Hematopoietic multipotent progenitor cell treated with erythropoietin and hydrocortisone succinate and interleukin-3 and kit ligand, for 8 days (in vitro differentiated cells): ENCODE measurements at places on chromosomes 1 and 21.

DNA sequence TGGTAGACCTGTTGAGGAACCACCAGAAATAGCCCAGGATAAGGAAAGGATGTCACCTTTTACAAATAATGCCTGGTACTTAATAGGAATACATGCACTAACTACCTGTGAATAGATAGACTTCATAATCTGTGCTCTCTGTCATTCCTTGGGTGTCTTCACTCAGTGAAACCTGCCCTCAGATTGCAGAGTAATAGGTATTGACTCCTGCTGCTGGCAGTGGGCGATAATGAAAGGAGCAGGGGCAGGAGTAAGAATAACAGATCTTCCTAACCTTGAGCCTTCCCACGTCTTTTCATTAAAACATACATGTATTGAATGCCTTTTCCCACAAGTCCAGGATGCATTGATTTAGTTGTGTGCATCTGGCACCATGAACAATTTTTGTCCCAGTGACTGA lies 16.4 kb downstream of the FABP3 start:
- no peak for DNase-seq

GRCh38 chr21:28310711-28311110 lies 682.0 kb downstream of the LTN1 start:
- no peak for DNase-seq

DNA sequence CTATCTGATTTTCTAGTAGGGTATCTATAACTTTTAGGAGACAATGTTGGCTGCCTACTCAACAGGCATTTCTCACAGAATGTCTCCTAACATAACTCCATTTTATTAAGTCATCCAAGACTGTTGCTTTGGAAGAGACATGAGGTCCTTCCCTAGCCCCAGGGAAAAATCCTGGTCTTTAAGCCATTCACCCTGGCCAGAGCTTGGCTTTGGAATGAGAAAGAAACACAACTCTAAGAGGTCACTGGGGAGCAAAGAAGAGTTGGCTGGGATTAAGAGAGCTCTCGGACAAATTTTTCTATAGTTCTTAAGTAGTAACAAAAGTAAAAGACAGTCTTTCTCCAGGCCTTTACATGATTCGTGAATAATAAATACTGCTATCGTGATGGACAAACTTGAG lies 57.9 kb downstream of the PCNX2 start:
- no peak for DNase-seq

- DNase-seq, result peak; percentile 64
These were observed 1.7 kb upstream of the SCAF4 start for GRCh38 chr21:31733551-31734149.

GRCh38 chr1:5479876-5480646 lies 512.2 kb downstream of the NPHP4 start:
- no peak for DNase-seq

DNA sequence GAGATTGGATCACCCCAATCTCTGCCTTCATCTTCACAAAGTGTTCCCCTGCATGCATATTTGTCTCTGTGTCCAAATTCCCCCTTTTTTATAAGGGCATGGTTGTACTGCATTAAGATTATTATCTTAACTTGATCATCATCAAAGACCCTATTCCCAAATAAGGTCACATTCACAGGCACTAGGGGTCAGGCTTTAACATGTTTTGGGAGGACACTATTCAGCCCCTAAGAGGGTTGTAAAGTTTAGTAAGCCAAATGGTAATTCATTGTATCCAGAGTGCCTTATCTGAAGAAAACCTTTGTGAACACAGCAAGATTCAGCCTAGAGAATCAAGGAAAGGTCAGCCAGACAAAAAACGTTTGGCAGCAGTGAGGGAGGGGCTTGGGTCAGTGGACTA lies 317.6 kb upstream of the PLD5 start:
- no peak for DNase-seq

GRCh38 chr1:220955116-220955515 lies 75.9 kb downstream of the HLX start:
- no peak for DNase-seq

GRCh38 chr1:229001467-229002011 lies 266.3 kb downstream of the RHOU start:
- DNase-seq, result no peak

GRCh38 chr1:42442662-42443061 lies 13.2 kb downstream of the ZMYND12 start:
- no peak for DNase-seq

- DNase-seq, result no peak
These were observed 924.0 kb downstream of the LTN1 start for GRCh38 chr21:28068455-28069358.

GRCh38 chr1:167491586-167492461 lies 26.5 kb downstream of the CD247 start:
- no peak for DNase-seq

DNA sequence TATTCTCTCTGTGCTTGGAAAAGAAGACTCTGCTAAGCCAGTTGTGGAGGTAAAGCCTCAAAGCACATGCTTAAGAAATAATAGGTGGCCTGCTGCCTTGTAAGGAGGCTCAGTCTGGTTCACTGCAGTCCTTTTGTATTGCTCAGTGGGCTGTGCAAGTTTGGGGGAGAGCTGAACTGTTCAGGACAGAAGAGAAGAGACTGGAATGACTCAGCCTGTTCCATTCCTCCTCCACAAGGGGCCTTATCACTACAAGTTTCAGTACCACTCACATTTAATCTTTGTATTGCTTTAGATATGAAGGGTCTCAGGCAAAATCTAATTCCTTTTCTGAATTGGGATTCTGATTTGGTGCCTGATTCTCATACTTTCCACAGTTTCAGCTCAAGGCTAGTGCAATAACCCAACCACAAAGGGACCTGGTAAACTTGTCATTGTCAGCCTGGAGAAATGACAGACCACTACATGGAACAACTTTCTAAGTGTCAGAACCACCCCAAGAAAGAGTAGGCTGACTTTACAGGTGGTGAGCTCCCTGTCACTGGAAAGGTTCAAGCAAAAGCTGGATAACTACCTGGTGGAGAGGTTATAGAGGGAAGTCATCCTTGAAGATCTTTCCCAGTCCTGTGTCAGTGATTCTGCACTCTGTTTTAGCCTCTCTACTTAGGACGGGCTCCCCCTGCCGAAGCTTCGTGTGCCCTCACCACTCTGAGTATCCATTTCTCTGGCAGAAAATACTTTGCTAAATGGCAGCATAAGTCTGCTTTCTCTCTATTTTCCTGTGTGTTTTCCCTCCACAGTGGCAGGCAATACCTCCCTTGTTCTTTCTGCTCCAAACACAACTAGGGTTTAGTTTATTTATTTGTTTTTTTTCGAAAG lies 162.9 kb upstream of the GJB5 start:
- no peak for DNase-seq

- no peak for DNase-seq
These were observed 101.3 kb downstream of the TYW3 start for GRCh38 chr1:74834261-74834660.

- no peak for DNase-seq
These were observed 90.9 kb downstream of the MAN1C1 start for GRCh38 chr1:25707280-25708016.

DNA sequence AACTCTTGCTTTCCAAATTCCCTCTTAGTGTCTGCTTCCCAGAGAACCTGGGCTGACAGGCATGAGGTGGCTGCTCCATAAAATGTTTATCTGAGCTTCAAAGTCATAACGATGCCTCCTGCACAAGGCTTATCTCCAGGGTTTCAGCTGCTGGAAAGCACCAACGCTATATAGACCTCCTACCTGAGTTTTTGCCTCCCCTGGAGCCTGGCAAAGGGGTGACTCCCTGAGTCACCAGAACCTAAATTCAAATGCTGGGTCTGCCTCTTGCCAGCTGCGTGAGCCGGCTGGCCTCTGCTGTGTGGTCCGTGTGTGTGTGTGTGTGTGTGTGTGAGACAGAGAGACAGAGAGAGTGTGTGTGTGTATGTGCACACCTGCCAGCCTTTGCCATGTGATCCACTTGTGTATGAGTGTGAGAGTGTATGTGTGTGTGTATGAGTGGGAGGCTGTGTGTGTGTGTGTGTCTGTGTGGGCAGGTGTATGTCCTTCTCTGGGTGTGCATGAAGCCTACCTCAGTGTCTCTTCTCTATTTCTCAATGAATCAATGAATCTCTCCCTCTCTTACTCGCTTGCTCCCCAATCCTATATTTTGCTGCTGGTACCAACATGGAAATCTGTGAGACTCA lies 714.9 kb downstream of the MATN1 start:
- no peak for DNase-seq

DNA sequence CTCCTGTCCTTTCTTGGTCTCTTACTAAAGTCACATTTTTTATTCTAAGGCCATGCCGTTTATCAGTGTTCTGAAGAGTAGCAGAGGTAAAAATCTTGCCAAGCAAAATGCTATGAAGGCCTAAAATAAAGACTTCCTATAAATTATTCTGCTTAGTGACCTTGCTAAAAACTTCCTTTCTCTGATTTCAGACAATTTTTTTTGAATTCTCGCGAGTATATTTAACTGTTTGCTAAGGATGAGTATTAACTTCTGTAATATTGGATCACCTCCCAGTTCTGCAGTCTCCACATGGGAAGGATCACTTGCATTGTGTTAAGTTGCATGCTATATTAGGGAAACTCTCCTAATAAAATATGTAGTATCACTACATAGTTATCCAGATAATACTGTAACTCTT lies 123.4 kb upstream of the SNX7 start:
- no peak for DNase-seq

GRCh38 chr1:41902159-41902577 lies 16.6 kb downstream of the HIVEP3 start:
- DNase-seq, result no peak

DNA sequence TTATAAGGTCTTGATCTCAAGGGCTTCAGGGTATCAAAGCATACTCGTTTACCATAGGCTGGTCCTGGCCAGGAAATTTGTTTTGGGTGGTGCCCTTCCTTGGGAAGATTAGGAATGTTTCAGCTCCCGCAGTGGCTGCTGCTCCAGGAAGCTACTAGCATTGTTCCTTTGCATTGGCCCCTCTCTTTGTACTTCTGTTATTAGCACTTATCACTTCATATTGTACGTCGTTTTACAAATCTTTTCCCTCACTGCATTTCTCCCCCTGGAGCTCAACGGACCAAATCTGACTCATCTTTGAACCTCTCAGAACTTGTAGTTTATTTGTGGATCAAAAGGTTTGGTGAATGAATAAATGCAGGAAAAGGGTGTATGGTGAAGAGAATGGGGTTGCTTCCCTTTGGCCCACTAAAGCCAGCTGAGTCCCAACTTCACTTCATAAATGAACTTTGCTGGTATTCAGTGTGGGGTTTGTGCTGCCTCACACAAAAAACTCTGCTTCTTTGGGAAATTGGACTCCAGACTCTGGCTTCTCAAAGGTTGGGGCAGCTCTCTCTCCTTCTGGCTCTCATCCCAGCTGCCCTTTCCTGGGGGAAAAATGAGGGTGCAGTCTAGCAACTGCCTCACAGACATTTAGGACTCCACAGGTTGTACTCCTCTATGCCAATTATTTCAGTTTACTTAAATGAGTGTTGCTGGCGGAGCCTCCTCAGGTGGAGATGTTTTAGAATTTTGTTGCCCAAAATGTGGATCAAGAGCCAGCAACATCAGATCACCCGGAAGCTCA lies 5.9 kb downstream of the GNAT2 start:
- no peak for DNase-seq

DNA sequence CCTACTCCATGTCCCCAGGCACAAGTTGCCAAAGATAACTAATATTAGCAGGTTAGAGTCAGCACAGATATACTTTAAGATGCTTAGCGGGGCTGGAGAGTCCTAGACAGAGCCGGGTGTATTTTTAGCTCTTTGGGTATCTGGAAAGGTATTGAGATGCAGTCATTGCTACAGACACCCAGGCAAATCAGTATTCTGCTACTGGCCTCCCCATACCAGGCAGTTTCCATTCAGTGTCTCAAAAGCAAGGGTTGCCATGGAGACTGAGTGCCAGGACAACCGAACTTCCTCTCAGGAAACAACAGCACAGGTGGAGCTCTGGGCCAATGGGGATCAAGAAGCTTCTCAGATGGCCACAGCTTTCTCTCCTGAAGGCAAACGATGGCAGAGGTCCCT lies 45.3 kb downstream of the KCNC4 start:
- no peak for DNase-seq

GRCh38 chr1:174393885-174394284 lies 53.9 kb upstream of the GPR52 start:
- DNase-seq, result peak; percentile 59

- DNase-seq, result no peak
These were observed 356.6 kb downstream of the PLA2G4A start for GRCh38 chr1:187185389-187185788.

GRCh38 chr1:201750934-201751333 lies 78.0 kb upstream of the IPO9 start:
- DNase-seq, result no peak

DNA sequence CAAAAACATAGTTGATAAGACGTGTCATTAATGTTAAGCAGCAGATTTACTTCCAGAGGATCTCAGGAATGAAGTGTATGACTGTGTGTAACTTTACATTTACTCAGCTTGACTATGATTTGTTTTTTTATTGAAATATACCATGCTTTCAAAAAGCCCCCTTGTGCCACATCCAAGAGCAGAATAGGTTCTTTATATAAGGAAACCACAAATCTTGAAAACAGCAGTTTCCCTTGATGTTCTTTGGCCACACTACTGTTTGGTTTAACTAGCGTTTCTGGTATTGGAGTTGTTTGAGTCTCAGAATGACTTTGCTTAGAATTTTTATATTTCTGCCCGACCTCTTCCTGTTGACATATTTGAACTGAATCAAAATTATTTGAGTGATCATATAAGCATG lies 25.0 kb downstream of the LRRC8C start:
- no peak for DNase-seq

- peak; percentile 42 for DNase-seq
These were observed 157.7 kb downstream of the TOMM20 start for GRCh38 chr1:234970731-234971476.

GRCh38 chr1:112304612-112305011 lies 91.4 kb upstream of the CTTNBP2NL start:
- no peak for DNase-seq

DNA sequence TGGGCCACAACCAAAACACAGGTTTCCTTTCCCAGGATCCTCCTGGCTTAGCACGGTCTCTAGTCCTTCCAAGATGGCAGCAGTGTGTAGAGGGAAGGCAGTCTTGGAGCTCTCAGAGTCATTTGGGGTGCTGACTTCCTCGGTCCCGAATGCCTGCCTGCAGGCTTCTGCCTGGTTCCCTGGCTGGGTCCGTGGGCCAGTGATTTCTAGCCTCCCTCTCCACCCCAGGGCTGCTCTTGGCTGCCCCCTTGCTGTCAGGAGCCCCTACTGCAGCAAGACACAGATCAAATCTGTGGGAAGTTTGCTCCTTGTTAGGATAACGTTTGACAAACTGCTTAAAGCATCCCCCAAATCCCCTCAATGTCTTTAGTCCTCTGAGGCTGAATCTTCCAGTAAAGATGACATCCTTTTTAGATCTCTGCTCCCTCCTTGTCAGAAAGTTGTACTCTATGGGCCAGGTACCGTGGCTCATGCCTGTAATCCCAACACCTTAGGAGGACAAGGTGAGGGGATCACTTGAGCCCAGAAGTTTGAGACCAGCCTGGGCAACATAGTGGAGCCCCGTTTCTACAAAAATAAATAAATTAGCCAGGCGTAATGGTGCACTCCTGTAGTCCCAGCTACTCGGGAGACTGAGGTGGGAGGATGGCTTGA lies 272.5 kb downstream of the RRAGC start:
- peak; percentile 31 for DNase-seq

DNA sequence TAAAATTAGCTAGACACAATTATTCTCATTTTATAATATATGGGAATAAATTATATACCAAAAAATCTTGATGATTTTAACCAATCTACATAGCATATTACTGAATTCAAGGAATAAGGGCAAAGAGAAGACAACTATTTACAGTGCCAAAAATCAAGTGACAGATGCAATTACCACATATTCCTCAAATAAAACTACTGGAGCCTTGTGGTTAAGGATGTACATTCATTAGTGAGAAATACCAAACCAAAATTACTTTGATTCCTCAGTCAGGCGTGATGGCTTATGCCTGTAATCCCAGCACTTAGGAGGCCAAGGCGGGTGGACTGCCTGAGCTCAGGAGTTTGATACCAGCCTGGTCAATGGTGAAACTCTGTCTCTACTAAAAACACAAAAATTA lies 68.8 kb upstream of the RBM34 start:
- no peak for DNase-seq
